ENCODE measurements at places on chromosomes 6 and 20.
A peak's percentile ranks its signal among the peaks of the same experiment; 100 is the strongest.

DNA sequence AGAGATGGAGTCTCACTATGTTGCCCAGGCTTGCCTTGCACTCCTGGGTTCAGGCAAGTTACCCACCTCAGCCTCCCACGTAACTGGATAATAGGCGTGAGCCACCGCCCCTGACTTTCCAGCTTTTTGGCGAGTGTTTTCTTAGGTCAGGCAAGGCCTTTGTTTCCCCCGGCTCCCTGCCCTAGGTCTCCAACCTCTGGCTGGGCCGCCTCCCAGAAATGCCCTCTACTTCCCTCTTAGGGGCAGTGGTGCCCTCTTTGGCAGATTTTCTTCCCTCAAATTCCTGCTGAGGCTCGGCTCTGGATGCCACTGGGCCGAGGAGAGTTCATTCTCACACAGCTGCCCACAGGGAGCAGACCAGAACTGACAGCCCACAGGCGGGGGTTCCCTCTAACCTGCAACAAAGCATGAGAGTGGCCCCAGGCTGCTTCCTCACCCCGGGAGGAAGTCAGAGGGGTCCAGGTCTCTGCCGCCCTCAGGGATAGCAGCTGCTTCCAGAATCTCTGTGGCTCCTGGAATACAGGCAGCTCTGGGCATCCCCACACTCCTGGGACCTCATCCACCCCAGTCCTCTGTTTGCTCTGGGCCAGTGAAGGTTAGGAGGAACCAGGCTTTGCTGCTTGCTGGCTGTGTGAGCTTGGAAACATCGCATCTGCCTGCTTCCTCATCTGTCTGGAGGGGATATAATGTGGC is 56.5 kb downstream of the TCP11 start:
- DNase-seq, result no peak

- no peak for DNase-seq
Measured at GRCh38 chr20:62126141-62126540, 3.9 kb downstream of the LSM14B start.

- DNase-seq, result no peak
Measured at GRCh38 chr20:47676219-47676721, 109.0 kb downstream of the SULF2 start.

DNA sequence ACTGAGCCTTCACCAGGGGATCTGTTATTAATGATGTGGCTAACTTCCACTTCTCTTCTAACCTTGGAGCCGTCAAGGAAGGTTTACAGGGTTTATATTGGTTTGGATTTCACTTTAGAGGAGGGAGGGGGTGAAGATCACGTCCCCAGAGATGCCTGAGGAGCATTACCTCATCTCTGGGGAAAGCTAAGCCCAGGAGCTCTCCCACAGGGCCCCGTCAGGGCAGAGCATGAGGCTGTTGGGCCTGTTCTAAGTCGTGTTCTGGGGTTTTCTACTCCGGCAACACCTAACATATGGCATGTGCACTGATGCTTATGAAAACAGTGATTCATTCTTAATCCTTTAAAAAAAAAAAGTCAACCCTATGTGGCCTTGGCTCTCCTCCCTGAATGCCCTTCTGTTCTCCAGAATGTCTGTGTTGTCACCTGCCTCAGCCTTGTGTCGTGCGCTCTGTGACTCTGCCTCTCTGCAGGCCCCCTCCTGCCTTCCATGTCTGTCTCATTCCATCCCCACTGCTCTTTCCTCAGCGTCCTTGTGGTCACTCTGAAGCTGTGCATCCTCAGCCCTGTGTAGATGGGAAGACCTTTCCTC is 97.4 kb upstream of the JARID2 start:
- peak; percentile 71 for DNase-seq

GRCh38 chr6:168152306-168152963 is 73.4 kb upstream of the FRMD1 start:
- no peak for DNase-seq

GRCh38 chr6:143877584-143878271 is 13.5 kb downstream of the ZC2HC1B start:
- no peak for DNase-seq

- DNase-seq, result no peak
Measured at GRCh38 chr6:90218959-90219208, 77.8 kb downstream of the BACH2 start.

- no peak for DNase-seq
Measured at GRCh38 chr6:46138281-46138680, 8.5 kb downstream of the ENPP4 start.

GRCh38 chr6:29014729-29015608 is 9.9 kb upstream of the ZNF311 start:
- peak; percentile 71 for DNase-seq

DNA sequence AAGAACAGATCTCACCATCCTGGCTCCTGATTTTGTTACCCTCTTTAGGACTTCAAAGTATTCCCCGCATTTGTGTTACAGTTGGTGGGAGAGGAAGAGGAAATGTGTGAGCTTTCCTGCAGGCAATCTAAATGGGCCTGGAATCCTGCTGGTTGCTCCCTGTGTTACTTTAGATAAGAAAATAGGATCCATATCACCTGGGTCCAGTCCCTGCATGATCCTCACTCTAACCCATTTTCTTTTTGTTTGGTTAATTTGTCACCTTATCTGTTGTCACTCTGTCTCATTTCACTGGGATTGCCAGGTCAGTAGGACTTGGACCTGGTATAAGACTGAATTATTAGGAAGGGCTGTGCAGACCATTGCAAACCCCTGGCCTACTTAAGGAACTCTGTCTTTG is 175.9 kb upstream of the GJE1 start:
- no peak for DNase-seq

- peak; percentile 30 for DNase-seq
Measured at GRCh38 chr6:83294676-83295075, 101.5 kb downstream of the RWDD2A start.

- DNase-seq, result no peak
Measured at GRCh38 chr20:22394583-22394982, 189.8 kb downstream of the FOXA2 start.

- DNase-seq, result no peak
Measured at GRCh38 chr20:23295934-23296333, 54.7 kb upstream of the NXT1 start.

- no peak for DNase-seq
Measured at GRCh38 chr6:32129297-32130088, 595 bp downstream of the FKBPL start.

DNA sequence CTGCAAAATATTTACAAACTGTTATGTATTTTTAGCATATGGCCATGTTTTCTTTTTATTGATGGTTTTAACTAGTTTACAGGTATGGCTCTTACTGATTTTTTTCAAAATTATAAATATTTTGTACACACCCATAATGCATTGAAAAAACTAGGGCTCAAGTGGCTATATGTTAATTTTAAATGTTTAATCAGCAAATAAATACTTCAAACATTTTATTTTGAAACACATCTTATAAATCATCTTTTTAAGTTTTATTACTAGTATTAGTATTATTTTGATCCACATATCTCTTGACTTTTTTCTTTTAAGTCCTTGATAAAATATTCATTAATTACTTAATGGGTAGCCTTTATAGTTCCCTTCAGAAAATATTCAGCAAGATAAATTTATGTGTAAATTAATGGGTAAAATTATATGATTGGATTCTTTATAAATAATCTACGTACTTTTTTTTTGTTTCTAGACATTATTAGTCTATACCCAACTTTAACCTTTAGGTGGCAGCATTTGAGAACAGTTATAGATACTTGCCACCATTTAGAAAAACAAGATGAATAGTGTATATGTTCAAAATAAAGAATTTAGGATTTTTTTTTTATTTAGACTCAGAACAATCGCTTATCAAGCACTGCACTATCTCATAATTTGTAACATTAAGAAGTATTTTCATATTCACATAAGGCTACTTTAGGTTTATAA is 241.9 kb downstream of the ADGRB3 start:
- DNase-seq, result peak; percentile 30

GRCh38 chr6:91691449-91691848 is 1104.6 kb upstream of the MAP3K7 start:
- DNase-seq, result no peak

- peak; percentile 79 for DNase-seq
Measured at GRCh38 chr6:100376103-100376502, 88.6 kb downstream of the SIM1 start.

GRCh38 chr6:169370054-169370453 is 116.4 kb upstream of the THBS2 start:
- DNase-seq, result no peak

DNA sequence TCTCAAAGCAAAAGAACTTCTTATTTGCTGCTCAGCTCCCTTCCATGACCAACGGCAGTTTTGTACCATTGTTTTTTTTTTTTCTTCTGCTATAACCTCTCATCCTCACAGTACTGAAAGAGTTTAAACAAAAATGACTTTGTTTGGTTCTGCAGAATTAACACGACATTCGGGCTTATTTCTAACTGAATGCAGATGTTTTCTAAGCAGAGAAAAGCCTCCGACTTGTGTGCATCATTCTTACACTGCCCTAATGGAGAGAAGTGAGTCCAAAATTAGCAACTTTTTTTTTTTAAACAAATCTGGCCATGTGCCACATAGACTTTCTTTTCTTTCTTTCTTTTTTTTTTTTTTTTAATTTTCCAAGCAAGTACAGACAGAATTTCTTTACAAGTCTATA is 382.7 kb downstream of the HDGFL1 start:
- DNase-seq, result no peak

DNA sequence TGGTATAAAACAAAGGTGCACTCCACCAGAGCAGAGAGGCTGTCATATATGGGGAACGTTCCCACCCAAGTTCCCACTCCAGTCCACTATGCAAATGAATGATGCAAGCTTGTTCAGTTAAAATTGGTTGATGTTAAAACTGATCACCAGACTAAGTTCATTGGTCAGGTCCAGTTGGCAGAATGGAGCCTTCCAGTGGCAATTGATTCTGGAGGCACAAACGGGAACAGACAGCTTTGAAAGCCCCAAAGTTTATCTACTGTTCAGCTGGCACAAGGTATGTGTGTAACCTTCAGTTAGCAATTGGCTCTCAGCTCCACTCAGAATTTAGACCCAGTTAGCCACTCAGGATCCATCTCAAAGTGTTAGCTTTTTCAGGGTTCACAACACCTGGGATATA is 119.4 kb upstream of the CEP85L start:
- DNase-seq, result no peak

- no peak for DNase-seq
Measured at GRCh38 chr20:58565461-58566175, 50.4 kb upstream of the APCDD1L start.

- peak; percentile 65 for DNase-seq
Measured at GRCh38 chr6:27839626-27840475, 72.3 kb downstream of the OR2B2 start.

DNA sequence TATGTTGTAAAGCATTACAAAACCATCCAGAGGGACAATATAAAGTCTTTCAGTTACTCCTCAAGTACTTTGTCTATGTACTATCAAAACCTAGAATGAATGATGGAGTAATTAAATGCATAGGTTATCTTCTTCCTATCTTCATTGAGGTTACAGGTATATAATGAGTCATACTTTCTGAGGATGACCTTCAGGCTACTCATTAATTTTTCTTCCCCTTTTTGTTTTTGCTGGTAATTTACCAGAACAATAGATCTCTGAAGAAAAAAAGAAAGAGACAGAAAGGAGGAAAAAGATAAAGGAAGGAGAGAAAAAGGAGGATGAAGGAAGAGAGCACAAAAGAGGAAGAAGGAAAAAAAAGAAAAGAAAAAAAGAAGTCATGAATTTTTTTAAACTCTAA is 398.4 kb downstream of the TBC1D32 start:
- no peak for DNase-seq

DNA sequence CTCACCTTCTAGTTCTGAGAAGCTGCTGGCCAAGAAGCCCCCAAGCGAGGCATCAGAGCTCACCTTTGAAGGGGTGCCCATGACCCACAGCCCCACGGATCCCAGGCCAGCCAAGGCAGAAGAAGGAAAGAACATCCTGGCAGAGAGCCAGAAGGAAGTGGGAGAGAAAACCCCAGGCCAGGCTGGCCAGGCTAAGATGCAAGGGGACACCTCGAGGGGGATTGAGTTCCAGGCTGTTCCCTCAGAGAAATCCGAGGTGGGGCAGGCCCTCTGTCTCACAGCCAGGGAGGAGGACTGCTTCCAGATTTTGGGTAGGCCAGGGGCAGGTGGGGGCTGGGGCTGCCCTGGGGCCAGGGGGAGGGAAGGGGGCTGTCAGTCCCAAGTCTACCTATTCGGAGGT is 2.3 kb downstream of the MYLK2 start:
- DNase-seq, result no peak

GRCh38 chr20:57577679-57578475 is 17.0 kb downstream of the PCK1 start:
- DNase-seq, result no peak

DNA sequence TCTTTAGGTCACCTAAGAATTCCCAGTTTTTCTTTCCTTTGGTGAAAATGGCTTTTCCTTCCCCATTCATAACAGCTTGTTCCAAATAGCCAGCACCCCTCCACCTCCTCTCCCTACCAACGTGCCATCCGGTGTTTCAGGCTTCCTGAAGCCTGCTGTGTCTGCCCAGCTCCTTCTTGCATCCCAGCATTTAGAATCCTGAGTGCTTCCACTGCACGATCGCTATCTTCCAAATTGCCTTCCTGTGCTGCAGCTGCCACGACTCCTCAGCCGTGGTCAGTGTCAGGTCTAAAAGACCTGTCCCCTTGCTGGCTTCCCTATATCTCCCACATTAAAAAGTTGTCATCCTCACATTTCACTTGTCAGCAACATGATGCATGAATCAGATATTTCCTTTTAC is 550.3 kb upstream of the JARID2 start:
- no peak for DNase-seq

- peak; percentile 87 for DNase-seq
Measured at GRCh38 chr20:50186151-50186885, 4.3 kb upstream of the CEBPB start.

GRCh38 chr6:142482249-142482648 is 180.4 kb downstream of the ADGRG6 start:
- peak; percentile 64 for DNase-seq

DNA sequence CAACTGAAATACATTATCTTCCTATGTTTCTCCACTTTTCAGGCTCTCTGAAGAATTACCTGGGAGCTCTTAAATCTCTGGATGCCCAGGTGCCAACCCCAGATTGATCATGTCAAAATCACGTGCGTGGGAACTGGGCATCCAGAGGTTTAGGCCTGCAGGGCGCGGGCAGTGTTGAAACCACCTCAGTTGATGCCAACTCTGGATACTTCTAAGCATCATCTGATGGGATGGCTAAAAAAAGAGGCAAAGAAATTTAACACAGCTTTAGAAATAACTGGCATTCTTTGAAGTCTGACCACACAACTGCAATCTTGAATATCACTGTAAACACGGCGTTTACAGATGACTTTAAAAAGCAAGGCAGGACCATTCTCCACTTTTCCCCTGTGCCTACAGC is 41.9 kb downstream of the PTGIS start:
- no peak for DNase-seq

All from NB4 (cell line).